ENCODE measurements at places on chromosomes 1 and 21.

DNA sequence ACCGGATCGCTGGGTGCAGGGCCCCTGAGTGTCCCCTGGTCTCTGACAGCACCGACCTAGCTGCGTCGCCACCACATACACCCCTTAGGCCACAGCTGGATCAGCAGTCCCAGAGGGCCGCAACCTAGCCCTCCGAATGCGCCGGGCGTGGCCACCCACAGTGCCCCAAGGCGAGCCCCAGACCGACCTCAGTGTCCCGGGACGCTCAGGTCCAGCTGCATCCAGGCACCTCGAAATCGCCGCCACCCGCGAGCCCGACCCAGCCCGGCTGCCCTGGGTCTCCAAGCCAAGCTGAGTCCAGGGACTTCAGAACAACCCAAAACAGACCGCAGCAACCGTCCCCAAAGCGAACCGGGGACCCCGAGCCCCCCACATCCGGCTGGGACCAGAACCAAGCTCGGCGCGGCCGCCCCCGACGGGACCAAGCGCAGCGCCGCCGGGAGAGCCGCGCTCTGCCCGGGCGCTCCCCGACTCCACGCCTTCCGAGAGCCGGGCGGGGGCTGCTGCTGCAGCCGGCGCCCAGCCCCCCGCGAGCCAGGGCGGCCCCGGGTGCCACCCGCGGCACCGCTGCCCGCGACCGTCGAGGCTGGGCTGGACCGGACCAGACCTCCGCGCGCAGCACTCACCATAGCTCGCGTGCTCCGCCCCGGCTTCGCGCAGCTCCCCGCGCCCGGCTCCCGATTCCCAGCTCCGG, 54.6 kb upstream of the ECE1 start:
- peak; percentile 51 for DNase-seq

DNA sequence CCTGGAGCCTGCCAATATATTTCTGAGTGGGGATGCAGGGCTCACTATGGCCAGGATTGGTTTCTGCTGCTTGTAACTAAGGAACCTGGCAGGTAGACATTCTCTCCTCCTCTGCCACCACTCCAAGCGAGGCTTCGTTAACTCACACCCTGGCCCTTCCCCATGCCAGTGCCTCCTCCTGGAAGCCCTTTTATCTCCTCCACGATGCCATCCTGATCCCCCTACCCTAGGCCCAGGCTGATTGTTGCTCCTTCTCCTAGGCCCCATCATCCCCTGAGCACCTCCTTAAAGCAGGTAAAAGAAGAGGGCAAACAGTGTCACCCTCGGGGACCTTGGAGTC, 118.5 kb downstream of the DMRTB1 start:
- no peak for DNase-seq

- no peak for DNase-seq
These were observed 54.9 kb upstream of the CRB1 start for GRCh38 chr1:197213193-197213592.

GRCh38 chr21:31220575-31220974, 123.5 kb downstream of the TIAM1 start:
- no peak for DNase-seq

- no peak for DNase-seq
These were observed 1.8 kb upstream of the RPS6KC1 start for GRCh38 chr1:213049232-213049631.

DNA sequence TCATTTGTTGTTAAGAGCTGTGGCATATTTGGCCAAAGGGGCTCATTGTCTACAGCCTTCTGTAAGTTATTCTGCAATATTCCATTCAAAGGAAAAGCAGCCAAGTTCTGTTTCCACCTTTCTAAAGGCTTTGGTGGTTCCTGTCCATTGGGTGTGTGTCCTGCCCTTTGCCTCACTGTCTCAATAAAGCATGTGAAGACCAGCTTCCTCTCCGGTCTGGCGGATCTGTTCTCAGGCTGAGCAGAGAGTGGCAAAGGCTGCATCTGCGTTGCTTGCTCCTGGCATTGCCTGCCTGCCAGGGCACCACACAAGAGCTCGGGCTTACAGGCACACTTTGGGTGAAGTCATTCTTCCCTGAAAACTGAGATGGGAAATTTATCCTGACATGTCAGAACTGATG, 34.9 kb downstream of the ST6GALNAC3 start:
- no peak for DNase-seq

DNA sequence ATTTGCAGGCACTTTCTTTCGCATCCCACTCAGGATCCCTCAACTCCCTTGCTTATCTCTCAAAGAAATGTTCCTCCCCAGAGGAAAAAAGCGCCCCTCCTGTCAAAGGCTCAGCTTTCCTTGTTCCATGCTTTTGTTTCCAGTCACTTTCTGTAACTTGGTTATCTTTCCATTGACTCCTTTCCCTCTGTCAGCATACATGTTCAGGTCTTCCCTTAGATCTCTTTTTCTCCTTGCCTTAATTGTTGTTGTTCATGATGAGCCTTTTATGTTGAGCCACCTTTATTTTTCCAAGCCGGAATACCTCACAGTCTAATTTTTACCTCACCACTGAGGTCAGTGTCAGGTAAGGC, 46.5 kb upstream of the PODN start:
- DNase-seq, result no peak

GRCh38 chr1:161390559-161390858, 22.8 kb upstream of the CFAP126 start:
- no peak for DNase-seq

GRCh38 chr1:172357753-172358385, 62.6 kb upstream of the C1orf105 start:
- no peak for DNase-seq

DNA sequence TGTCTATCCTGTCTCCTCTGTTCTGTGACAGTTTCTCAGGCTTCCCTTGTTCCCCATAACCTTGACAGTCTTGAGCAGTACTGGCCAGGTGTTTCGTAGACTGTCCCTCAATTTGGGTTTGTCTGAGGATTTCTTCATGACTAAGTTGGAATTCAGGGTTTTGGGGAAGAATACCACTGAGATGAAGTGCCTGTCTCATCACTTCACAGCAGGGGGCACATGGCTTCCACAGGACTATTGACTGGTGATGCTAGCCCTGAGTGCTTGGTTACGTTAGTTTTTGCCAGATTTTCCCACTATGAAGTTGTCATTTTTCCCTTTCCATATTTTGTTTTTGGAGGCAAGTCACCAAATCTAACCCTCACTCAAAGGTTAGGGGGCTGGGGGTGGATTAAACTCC, 45.7 kb downstream of the CDCP2 start:
- DNase-seq, result no peak

DNA sequence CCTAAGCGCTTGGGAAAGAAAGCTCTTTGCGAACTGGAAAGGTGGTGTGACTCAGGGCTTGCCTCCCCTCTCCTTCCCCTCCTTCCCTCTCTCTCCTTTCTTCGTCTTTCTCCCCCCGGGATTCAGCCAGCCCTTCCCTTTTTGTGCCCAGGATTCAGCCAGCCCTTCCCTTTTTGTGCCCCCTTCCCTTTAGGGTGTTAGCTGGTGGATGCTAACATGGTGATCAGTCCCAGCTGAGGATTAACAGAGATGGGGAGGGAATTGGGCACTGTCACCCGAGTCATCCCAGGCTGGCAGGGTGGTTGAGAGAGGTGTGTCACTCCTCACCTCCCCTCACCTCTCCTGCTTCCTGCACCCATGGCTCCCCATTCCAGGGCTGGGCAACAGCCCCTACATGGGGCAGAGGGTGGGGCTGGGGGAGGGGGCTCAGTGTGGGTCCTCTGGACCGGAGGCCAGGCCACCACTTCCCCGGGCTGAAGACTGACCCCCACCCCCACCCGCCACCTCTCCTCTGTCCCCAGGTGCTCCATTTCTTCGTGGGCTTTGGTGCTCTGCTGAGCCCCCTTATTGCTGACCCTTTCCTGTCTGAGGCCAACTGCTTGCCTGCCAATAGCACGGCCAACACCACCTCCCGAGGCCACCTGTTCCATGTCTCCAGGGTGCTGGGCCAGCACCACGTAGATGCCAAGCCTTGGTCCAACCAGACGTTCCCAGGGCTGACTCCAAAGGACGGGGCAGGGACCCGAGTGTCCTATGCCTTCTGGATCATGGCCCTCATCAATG, 51.5 kb downstream of the ELK4 start:
- no peak for DNase-seq

- DNase-seq, result no peak
These were observed 102.7 kb downstream of the HMGB4 start for GRCh38 chr1:33966346-33967141.

DNA sequence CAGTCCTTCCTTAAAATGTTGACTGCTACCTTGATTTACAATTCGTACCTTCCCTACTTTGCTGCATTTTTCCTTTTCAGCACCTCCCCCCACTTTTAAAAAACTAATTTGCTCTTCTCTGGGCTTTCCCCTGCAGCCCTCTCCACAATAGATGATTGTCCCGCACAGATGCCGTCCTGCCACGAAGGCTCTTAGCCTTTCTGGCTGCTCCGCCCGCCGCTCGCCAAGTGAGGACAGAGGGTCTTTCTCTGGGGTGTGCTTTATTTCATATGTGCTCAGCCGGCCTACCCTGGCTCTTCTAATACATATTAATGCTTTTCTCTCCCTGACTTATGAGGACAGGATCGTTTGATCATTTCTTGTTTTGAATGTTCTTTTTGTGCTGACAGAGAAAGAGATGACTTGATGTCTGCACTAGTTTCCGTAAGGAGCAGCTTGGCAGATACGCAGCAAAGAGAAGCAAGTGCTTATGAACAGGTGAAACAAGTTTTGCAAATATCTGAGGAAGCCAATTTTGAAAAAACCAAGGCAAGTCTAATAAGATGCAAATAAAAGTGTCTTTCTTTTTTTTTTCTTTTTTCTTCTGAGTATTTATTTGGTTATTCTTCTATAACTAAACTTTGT, 60.6 kb downstream of the SDCCAG8 start:
- no peak for DNase-seq

All from DMS53 (cell line).